Activated CD4-positive, alpha-beta T cell treated with anti-CD3 and anti-CD28 coated beads, Interleukin-2, Interleukin-6, amounts not matched to agents 100 ng/mL and 50 ng/mL, durations not matched to agents 16 hours and 8 hours (primary cell): ENCODE measurements at places on chromosomes 6 and 20.

GRCh38 chr20:25207960-25208534, 12.5 kb downstream of the ENTPD6 start:
- no peak for DNase-seq

DNA sequence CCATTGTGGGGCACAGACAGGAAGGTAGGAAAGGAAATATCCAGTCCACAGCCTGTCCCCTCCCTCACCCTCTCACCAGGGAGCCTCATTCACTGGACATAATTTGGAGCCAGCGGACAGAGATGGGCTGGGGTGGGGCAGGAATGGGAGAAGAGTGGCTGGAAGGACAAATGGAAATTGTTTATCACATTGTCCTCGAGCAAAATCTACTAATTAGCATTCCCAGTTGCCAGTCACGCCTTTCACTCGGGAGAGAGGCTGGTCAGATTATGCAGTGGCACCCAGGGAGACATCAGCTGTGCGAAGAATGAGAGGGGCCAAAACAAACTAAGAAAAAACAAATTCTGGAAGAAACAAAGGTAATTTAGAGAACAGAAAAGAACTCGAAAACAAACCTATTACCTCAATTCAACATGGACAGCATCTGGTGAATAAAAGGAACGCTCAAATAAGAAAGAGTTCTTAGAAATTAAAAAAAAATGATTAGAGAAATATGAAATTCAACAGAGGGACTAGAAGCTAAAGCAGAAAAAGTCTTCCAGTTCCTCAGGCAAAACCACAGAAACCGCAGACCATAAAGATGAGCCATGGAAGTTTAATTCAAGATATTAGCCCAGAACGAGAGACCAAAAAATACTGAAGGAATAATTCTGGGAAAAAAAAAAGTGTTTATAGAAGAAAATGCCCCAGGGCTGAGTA, 108.5 kb upstream of the RALGAPA2 start:
- no peak for DNase-seq

GRCh38 chr6:150937132-150937906, 71.8 kb downstream of the MTHFD1L start:
- DNase-seq = no peak

DNA sequence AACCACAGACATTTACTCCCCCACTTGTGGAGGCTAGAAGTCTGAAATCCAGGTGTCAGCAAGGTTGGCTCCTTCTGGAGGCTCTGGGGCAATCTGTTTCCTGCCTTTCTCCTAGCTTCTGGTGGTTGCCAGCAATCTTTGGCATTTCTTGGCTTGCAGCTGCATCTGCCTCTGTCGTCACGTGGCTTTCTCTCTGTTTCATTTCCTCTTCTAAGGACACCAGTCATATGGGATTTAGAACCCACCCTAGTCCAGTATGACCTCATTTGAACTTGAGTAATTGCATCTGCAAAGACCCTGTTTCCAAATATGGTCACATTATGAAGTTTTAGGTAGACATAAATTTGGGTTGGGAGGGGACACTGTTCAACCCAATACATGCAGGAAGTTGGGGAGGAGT, 56.2 kb upstream of the EPB41L1 start:
- no peak for DNase-seq

GRCh38 chr6:4637691-4638433, 138.3 kb upstream of the CDYL start:
- peak; percentile 86 for DNase-seq

- DNase-seq = no peak
These were observed 991.0 kb downstream of the KIF16B start for GRCh38 chr20:15582146-15582760.

- no peak for DNase-seq
These were observed 216.9 kb upstream of the ARG1 start for GRCh38 chr6:131356161-131356560.

- DNase-seq = no peak
These were observed 417.2 kb upstream of the SULF2 start for GRCh38 chr20:48202334-48203113.

- DNase-seq = no peak
These were observed 294.8 kb downstream of the CDC5L start for GRCh38 chr6:44682280-44682679.

- DNase-seq = no peak
These were observed 13.8 kb downstream of the SIGLEC1 start for GRCh38 chr20:3698591-3699001.

- DNase-seq = no peak
These were observed 10.1 kb downstream of the LSM14B start for GRCh38 chr20:62132421-62132820.

DNA sequence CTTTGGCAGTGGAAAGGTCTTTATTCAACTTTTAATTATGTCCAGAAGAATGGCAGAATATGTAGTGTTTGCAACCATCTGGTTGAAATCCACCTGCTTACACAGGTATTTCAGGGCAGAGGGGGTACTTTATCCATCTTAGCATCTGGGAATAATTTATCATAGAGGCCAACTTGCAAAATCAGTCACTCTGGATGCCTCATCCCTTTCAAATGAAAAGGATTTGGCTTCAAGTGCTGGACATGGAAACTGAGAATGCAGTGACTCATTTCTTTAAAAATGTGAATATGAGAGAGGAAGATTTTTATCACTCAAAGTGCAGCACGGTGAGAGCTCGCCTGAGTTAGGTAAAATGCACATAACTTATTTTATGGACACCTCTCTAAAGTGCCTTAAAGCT, 758.3 kb downstream of the KIF16B start:
- DNase-seq = no peak

DNA sequence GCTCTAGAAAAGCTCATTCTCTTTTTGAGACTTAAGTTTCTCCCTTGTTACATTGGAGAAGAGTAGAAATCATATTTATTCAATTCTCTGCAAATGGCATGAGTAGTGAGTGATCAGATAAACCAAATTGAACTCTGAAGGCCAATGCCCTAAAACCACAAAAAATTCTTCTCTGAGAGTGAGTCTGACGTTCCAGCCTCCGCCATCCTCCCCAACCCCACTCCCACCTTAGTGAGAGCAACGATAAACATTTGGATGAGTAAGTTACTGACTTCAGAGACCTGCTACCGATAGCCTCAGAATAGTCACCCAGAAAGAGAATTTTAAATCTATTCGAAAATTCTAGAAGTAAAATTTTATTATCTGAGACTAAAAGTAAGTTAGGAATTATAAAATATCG, 94.6 kb downstream of the TFAP2A start:
- DNase-seq = no peak

DNA sequence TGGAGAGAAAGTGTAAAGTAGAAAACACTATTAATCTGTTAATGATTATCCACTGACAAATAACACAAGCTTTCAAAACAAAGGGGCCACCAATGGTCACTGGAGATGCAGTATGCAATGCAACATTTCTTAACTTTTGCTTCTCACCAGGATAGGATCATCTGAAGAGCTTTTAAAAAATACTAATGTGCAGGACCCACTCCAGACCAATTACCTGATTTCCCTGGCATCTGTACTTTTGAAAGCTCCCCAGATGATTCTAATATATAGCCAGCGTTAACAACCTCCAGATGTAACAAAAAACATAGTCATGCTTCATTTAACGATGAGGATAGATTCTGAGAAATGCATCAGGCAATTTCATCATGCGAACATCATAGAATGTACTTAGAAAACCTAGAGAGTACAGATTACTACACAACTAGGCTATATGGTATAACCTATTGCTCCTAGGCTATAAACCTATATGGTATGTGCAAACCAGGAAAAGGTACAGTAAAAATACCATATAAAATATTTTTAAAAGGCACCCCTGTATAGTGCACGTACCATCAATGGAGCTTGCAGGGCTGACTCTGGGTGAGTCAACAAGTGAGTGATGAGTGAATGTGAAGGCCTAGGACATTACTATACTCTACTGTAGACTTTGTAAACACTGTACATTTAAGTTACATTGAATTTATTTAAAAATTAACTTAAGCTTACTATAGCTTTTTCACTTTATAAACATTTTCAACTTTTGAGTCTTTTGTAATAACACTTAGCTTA, 69.2 kb downstream of the ATG5 start:
- no peak for DNase-seq

GRCh38 chr20:33857722-33858563, 46.8 kb downstream of the CHMP4B start:
- no peak for DNase-seq

- no peak for DNase-seq
These were observed 2.6 kb downstream of the SKIC2 start for GRCh38 chr6:31961616-31962015.

GRCh38 chr6:166483573-166484250, 101.0 kb upstream of the MPC1 start:
- no peak for DNase-seq

DNA sequence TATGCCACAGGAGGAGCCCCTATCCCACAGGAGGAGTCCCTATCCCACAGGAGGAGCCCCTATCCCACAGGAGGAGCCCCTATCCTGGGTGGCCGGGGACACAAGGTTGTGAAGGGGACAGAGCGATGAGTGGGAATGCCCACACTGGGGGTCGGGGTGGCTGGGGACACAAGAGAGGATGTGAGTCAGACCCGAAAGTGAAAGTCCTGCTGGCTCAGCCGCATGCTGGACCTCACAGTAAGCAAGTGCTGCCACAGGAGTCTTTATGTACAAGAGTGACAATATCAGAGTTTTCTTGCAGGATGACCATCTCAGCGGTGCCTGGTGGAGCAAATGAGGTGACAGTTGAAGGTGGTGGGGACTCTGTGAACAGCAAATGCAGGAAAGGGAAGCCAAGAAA, 93.7 kb downstream of the PSMB1 start:
- peak; percentile 36 for DNase-seq

DNA sequence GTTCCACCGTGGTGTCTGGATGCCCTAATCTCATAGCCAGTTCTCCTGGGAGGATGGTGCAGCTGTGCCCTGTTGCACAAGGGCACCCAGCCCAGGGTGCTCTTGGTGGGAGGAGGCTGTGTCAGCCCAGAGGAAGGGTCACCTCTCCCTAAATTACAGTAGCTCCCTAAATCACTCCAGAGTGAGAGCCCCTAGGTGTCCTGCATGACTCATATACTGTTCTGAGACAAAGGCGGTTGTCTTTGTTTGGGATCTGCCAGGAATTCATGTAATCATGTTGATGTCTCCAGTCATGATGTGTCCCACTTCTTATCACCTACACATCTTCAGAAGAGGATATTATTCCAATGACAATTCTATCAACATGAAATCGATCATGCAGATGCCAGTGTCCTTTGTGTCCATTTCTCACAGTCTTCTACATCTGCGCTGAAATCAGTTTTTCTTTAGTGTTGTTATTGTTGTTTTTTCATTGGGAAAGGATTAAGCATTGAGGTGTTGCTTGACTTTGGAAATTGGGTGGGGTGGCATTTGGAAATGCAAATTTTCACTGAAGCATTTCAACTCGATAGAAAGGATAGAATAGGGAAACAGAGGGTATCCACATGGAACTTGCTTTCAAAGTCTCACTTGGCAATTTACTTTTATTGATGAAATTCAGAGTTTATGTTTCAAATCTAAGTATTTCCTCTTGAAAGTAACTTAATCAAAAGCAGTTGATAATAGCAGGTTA, 19.5 kb downstream of the PERP start:
- DNase-seq = no peak

DNA sequence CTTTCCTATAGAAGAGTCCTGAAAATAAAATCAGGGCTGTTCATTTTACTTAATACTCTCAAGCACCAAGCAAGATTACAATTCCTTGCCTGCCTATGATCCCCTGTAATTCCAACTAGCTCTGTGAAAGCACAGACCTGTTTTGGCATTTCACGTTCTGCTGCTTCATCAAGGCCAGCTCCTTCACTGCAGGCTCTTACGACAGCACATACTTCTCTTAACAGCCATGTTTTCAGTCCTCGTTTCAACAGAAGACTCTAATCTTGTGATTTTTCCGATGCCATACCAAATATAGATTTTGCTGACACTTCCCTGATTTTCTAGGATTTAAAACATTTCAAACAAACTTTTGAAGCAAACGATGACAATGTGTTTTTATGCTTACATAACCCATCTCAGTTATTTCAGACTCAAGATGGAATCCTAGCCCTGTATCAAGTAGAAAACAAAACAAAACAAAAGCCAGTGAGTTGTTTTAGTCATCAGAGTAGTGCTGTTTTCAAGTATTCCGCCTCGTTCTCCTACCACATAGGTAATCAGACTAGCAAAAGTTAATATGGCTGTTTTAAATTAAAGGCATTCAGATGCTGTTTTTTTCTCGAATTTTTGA, 616.5 kb upstream of the CITED2 start:
- no peak for DNase-seq

- no peak for DNase-seq
These were observed 1.9 kb downstream of the PPP1R3D start for GRCh38 chr20:59938221-59938620.

- no peak for DNase-seq
These were observed 26.3 kb downstream of the LHFPL5 start for GRCh38 chr6:35831257-35832007.

GRCh38 chr6:138397128-138398122, 6.6 kb upstream of the HEBP2 start:
- no peak for DNase-seq

- no peak for DNase-seq
These were observed 152.5 kb downstream of the MTHFD1L start for GRCh38 chr6:151018046-151018445.

DNA sequence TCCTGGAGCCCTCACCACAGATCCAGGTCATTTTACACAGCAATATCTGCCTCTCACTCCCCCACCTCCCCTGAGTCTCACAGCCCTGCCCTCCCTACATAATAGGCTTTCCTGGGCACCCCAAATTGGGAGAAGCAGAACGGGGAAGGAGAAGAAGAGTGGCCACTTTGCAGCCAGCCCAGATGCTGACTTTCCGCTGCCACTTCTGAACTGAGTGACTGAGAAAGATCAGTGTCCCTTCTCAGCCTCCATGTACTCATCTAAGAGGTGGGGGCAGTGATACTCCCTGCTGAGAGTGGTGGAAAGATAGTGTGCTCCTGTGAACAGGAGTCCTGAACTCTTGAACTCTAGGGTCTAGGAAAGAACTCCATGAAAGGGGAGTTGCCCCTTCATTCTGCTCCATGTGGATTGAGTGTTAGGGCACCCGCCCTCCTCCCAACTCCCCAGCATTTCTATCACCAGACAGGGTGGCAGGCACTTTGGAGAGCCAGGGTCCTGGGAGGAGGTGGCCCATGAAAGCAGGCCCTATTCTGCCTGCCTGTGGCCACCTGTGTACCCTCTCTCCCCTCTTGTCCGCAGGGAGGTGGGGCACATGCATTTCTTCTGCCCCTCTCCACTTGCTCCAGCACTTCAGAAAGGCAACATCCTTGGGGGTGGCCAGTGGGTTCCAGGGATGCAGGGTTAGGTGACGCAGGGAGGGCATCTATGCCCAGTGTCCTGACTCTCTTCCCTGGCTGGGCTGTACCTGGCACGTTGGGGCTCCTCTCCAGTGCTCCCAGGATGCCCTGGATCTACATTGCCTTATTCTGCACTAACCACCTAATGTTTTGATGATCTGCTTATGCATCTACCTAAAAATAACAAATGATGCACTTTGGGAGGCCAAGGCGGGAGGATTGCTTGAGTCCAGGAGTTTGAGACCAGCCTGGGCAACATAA, 38.3 kb upstream of the MRPS18A start:
- DNase-seq = no peak

- no peak for DNase-seq
These were observed 147.1 kb downstream of the PREX1 start for GRCh38 chr20:48680650-48681049.
